ENCODE measurements at places on chromosomes 11 and 22.

DNA sequence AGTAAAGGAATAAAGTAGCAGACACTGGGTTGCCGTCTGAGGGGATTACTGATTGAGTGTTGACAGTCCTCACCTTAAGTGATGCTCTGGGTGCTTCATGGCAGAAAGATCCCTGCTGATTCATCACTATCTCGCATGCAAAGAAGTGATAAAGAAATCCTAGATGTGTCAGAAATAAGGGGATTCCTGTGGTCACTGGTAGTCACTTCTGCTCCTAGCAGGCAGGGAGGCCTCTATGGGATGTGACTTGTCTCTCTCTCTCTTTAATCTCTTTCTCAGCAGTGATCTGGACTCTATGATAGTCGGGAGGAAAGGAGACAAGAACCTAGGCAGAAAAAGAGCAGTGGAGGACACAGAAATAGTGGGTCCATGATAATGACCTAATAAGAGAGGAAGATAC, 30.9 kb upstream of the OR56A1 start:
- no peak for DNase-seq

DNA sequence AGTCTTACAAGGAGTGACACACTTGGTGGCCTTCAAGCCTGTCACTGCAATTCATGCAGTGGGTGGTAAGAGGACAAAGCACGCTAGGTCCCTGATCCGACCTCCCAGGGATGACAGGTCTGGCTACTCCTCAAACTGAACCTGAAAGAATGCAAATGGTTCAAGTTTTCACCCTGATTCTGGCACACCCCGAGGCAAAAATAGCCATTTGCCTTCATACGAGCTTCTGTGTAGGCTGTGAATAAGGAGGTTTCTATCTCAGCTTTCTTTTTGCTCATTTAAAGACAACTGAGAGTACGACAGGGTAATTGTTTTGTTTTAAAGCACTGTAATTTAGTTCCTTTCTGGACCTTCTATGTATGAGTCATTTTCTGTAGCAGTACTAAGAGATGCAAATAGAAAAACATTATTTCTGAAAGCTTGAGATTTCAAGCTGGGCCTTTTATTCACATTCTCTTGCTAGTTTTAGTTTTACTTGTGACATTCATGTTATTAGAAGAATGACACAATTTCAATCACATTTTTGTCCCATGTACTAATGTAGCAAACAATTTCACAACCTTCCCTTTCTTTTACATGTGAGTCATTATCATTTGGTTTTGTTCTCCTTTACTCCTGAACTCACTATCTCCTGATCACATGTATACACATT, 56.6 kb upstream of the FDX1 start:
- DNase-seq: peak; percentile 58

GRCh38 chr22:34301569-34301968, 381.3 kb upstream of the LARGE1 start:
- DNase-seq: no peak

DNA sequence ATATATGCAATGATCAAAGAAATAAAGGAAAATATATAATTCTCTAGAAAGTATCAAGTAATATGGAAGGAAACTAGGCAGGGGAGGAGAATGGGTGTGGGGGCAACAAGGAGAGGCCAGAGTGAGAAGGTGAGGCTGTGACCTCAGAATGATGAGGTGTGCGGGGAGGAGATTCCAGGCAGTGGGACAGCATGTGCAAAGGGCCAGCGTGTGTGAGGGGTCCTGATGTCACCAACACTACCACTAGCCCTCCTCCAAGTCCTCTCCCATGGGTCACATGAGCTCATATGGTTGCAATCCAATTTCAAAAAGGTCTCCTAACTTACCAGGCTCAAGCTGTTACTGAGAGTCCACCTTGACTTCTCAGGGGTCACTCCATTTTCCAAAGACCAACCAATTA, 463.9 kb downstream of the MN1 start:
- DNase-seq: no peak

DNA sequence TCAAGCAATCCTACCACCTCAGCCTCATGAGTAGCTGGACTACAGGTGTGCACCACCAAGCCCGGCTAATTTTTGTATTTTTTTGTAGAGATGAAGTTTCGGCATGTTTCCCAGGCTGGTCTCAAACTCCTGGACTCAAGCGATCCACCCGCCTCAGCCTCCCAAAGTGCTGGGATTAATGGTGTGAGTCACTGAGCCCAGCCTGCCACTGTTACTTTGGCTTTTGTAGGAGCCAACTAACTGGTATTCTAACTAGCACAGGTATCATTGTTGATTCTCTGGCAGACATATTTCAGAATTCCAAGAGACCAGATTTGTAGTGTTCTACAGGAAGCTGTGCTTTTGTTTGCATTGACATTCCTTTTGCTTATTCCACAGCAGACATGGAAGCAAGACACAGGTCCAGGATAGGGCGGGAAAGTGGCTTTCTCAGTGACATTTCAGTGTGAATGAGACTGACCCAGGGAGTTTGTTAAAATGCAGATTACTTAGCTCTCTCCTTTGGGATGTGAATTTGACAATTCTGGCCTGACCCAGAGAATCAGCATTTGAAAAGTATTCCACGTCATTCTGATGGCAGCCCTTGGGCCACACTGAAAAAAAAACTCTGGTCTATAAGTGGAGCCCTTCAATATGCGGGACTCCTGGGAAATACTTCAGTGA, 52.2 kb upstream of the PAX6 start:
- DNase-seq: no peak

DNA sequence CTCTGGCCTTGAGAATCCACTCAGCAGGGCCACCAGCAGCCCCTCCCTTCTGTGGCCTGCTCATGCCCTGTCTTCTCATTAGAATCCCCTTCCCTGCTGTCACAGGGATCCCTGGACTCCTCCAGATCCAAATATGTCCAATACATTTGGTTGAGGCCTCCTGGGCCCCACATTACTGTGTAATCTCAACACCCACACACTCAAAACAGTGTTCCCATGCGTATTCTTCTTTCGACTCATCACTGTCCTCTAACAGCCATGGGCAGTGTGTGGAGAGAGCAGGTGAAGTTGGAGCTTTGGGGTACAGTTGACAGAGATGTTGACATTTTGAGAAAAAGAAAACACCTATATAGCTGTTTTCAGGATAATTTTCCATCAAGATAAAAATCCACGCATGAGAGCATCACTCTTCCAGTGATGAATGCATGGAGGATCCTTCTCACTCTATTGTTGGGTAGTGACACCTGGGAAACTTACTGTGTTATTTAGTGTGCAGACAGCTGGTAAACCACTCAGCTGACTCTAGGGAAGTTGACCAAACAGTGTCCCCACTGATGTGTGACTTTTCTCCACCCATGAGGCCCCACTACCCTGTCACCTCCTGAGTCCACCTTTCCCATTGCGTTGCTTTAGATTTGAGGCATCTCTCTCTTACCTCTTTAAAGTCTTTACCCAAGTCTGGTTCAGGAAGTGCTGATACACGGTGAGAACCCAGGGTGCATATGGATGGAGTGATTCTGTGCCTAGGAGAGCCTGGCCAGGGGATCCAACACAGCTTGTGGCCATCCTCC, 28.7 kb upstream of the VPREB1 start:
- no peak for DNase-seq

DNA sequence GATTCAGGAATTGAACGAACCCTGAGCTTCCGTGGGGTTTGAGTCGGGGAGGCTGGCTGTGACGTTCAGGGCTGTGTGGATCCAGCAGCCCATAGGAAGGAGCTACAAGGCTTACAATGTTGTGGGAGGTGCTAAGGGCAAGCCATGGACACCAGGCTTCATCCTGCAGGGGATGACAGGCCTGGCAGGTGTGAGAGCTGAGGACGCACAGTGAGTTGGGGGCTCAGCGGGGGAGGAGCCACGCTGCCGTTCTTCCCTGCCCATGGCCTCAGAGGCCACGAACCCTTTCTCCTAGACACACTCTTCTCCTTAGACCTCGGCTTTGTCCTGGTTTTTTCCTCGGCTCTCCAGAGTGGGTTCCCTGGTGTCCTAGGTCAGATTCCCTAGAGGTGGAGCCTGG, 113.3 kb upstream of the SLC22A12 start:
- no peak for DNase-seq

GRCh38 chr22:31958625-31959239, 14.4 kb downstream of the YWHAH start:
- DNase-seq: no peak

- no peak for DNase-seq
Measured at GRCh38 chr11:10502770-10503169, 38.2 kb downstream of the RNF141 start.

DNA sequence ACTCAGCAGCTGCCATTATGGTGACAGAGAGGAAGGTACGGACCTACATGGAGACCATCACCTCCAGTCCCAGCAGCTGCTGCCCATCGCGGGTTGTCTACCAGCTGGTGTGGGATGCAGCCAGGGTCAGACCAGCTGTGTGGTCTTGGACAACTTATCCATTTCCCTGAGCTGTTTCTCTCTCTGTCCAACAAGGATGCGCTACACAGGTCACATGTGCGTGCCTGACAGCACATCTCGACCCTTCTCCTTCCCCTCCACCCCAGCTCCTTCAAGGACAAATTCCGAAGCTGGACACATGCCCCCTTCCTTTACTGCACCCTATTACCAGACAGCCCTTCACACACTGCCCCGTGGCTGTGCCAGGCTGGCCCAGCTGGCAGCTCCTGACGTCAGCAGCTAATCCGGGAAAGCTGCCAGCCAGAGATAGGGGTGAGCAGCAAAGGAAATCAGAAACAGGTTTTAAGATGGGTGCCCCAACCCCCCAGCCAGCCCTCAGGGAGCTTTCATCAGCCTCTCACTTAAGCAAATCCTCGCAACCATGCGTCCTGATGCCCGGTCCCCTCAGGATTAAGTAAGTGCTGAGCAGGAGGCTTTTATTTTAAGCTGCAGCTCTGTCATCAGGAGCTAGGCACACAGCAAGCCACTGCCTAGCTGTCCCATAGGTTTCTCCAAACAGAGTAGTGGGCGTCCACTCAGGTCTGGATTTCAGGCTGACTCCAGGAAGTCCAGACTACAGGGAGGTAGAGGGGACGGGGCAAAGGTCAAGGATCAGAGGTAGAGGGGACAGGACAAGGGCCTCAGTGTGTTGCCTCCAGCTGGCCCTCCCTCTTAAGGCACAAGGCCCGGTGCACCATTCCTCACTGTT, 20.3 kb downstream of the TEF start:
- peak; percentile 88 for DNase-seq

DNA sequence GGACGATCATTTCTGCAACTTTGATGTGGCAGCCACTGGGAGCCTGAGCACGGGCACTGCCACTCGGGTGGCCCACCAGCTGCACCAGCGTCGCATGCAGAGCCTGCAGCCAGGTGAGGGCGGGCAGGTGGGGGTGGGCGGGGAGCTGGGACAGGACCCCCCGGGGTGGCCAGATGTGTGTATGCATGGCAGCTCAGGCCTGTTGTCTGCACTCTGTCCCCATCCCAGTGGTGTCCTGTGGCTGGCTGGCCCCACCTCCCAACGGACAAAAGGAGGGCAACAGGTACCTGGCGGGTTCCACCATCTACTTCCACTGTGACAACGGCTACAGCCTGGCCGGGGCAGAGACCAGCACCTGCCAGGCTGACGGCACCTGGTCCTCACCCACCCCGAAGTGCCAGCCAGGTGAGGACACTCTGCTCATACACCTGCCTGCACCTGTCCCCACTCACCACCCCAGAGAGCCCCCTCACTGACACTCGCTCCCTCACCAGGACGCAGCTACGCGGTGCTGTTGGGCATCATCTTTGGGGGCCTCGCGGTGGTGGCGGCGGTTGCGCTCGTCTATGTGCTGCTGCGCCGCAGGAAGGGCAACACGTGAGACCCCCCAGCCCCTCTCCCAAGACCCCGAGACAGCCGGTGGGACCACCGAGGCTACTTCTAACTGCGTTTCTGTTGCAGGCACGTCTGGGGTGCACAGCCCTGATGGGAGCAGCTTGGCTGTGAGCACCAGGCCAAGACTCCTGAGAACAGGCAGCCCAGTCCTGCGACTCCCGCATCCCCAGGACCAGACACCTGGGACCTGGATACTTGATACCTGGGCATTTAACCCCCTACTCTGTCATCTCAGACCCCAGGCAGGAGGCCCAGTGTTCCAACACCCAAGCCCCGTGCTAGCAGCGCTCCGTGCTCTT, 6.7 kb downstream of the SUSD2 start:
- DNase-seq: no peak

DNA sequence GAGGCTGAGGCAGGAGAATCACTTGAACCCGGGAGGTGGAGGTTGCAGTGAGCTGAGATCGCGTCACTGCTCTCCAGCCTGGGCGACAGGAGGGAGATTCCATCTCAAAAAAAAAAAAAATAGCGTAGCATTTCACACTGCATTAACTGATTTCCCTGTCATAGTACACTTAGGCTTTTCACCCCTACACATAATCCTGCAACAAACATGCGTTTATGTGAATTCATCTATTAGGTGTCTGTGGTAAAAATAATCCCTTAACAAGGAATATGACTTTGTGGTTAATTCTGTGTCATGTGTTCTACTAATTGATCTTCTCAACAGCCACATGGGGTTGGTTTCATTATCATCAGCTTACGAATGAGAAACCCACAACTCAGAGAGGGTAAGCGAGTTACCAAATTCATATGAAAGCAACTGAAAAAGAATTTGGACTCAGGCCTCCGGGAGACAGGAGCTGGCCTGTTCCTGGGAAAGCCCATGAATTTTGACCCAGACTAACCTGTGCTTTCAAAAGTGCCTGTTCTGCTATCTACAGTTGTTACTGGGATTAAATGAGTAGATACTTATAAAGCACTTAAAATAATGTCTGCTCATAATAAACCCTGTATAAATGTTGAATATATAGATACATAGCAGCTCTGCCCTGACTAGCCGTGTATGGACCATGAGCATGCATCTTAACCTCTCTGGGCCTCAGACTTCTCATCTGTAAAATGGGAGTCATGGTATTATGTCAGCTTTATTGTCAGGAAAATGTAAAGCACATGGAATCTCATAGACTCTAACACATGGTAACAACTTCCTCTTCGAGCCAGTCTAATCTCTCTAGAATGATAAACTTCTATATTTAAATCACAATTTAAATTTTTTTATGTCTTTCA, 36.6 kb downstream of the KCNJ1 start:
- DNase-seq: no peak

- no peak for DNase-seq
Measured at GRCh38 chr22:31625661-31626426, 36.2 kb downstream of the PISD start.

GRCh38 chr11:84887055-84887629, 740.0 kb downstream of the DLG2 start:
- DNase-seq: peak; percentile 18
